Type B pancreatic cell (in vitro differentiated cells): ENCODE measurements at places on chromosomes 5 and 9. TPM values are rescaled to one million over a fixed set of nuclear protein-coding genes. Genes with fewer than 3 reads are reported as not detected.

DNA sequence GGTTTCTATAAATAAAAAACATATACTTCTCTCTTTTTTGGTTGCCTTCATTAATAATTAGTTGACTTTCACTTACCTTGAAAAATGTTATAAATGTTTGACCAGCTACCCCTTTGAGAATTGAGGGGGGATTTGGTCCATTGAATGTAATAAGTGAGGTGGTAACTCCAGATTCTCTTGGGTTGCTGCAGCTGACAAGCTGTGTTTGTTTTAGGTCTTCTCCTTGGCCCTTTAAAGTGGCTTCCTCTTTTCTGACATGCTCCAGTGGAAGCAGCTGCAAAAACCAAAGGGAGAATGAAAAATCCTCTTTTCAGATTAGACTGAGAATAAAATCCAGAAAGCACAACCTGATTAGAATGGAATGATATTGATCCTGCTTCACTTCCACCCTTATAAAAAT is 410.5 kb downstream of the TMEM38B start:
- DNase-seq, result no peak

DNA sequence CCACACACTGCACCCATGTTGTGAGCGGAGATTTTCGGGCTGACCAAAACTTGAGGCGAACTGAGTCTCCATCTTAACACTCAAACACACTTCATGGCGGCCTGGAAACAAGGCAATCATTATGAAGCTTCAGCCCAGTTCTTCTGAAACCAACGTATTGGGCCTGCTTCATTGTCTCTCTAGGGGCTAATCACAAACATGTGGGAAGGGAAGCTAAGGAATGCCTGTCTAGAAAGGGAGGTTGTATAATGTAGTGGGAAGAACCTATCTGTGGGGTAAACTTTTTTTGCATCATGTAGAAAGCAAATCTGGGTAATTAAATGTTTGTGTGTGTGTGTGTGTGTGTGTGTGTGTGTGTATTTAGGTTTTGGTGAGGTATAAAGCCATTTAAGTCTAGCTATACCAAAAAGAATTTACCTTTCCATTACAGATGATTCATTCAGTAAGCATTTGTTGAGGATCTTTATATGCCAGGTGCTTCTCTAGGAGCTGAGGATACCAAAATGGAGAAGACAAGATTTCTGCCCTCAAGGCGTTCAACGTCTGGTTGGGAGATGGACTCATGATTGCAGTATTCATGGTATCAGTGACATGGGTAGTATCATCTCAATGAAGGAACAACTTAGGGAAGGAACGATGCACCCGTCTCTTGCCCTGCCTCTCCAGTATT is 29.4 kb downstream of the SLC1A3 start:
- no peak for DNase-seq

GRCh38 chr5:78659714-78660113 is 11.1 kb upstream of the LHFPL2 start:
- DNase-seq, result no peak

DNA sequence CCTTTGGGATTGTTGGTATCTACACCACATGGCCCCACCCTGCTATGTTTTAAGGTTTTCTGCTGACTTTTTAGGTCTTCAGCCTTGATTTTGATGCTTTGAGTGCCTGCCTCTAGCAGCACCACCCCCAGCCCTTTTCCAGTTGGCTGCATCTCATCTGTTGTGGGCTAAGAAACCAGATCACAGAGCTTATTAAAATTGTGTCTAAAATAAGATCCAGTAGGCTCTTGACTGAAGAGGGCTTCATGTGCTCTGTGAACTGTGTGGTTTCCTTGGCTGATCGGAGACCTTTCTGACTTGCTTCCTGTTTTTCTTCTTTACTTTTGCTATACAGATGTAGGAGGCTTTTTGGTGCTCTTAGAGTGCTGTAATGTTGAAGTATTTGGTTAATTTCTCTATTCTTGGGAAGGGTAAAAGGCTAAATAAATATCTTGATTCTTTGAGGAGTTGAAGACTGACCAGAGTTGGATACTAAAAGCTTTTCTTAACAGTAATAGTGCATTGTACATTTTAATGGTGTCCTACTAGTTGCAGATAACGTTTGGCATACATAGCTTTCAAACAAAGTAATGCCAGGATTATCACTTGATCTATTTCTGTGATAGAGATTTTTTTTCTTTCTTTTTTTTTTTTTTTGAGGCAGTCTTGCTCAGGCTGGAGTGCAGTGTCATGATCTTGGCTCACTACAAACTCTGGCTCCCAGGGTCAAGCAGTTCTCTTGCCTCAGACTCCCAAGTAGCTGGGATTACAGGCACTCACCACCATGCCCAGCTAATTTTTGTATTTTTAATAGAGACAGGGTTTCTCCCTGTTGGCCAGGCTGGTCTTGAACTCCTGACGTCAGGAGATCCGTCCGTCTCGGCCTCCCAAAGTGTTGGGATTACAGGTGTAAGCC is 4.5 kb downstream of the UBE2D2 start:
- DNase-seq, result no peak

GRCh38 chr5:69454460-69455249 is 37.9 kb upstream of the OCLN start:
- DNase-seq, result no peak

- no peak for DNase-seq
Observed at GRCh38 chr9:119349351-119349825, 19.8 kb downstream of the BRINP1 start.

The SPIN1 gene
- total RNA-seq, result 98.6 and 107 TPM in 2 replicates

DNA sequence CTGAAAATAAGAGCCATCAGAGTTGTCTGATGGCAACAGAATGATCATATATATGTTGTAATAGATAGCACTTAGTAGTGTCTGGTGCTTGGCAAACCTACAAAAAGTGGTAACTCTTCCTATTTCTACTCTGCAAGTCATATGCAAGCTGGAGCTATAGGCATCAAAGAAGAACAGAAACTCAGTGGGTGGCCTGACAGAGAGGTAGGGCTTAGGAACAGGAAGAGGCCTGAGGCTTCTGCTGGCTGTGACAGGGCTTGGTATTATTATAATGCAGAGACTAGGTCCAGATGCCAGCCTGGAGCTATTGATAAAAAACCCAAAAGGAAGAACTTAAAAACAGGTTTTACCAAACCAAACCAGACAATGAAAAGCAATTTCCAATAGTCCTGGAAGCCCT is 4.4 kb upstream of the DIAPH1 start:
- DNase-seq, result no peak

- DNase-seq, result no peak
Observed at GRCh38 chr9:86774116-86774515, 173.2 kb downstream of the GAS1 start.

GRCh38 chr5:18281947-18282581 is 647.8 kb downstream of the TAF11L14 start:
- DNase-seq, result no peak

The CCNH gene
- total RNA-seq, result 34.1 and 34.5 TPM in 2 replicates

GRCh38 chr9:79383096-79383495 is 188.7 kb upstream of the TLE4 start:
- no peak for DNase-seq

DNA sequence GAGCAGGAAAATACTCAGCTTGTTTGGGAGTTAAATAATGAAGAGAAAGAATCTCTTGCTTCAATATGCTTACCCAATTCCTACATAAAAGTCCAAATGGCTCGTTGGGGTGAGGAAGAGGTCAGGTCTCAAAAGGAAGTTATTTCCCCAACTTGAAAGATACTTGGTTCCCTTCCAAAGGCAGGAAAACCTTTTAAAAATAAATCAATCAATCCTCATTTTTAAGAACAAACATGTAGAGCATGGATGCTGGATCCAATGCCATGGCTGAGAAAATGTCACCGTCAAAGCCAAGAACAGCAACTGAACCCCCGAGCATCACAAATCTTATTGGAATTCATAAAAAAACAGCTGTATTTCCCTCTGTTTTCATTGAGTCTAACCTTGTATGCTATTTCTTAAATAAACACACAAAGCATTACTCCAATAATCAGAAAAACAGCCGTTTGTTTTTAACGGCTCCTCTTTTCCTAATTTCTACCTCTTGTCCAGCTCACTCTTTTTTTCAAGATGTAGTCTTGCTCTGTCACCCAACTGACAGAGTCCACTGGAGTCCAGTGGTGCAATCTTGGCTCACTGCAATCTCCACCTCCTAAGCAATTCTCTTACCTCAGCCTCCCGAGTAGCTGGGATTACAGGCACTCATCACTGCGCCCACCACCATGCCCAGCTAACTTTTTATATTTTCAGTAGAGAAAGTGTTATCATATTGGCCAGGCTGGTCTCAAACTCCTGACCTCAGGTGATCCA is 140.7 kb downstream of the GNA14 start:
- no peak for DNase-seq

DNA sequence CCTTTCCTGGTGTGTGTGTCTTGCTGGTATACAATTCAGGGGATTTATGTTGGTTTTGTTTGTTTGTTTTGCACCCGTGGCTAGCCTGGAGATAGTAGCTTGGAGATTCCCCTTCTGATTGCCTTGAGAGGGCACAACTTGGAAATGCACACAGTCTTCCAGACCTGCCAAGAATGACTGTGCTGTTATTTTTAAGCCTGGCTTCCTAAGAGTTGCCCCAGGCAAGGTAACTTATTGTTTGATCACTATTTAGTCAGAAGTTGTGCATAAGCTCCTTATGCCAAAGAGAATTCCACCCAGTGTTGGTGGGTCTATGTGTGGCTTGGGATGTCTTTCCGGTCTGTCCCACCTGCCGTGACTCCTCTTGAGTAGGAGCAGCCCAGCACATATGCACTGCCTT is 421.9 kb upstream of the KCNN2 start:
- no peak for DNase-seq

The OR2V1 gene
- not detected in 2 replicates for total RNA-seq

The MCIDAS gene
- total RNA-seq, result 0.17 and 0.36 TPM in 2 replicates

- DNase-seq, result no peak
Observed at GRCh38 chr5:52579391-52579790, 208.3 kb upstream of the ITGA1 start.

The MYMK gene
- not detected in 2 replicates for total RNA-seq

DNA sequence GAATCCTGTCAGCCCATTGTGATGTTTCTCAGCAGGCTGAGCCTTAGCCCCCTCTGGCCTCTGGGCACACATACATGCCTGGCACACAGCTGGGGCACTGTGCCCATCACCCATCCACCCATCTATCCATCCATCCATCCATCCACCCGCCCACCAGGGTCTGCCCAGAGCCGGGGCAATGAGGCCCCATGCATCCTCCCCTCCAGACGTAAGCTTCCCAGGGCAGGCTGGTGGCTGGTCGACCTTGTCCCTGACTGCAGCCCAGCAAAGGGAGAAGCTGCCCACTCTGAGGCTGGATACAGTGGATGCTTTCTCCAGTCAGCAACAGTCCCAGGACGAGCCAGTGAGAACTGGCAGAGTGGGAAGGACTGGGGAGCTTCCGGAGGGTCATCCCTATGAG is 21.1 kb upstream of the SLC25A51 start:
- DNase-seq, result no peak

The MEIKIN gene
- not detected in 2 replicates for total RNA-seq

DNA sequence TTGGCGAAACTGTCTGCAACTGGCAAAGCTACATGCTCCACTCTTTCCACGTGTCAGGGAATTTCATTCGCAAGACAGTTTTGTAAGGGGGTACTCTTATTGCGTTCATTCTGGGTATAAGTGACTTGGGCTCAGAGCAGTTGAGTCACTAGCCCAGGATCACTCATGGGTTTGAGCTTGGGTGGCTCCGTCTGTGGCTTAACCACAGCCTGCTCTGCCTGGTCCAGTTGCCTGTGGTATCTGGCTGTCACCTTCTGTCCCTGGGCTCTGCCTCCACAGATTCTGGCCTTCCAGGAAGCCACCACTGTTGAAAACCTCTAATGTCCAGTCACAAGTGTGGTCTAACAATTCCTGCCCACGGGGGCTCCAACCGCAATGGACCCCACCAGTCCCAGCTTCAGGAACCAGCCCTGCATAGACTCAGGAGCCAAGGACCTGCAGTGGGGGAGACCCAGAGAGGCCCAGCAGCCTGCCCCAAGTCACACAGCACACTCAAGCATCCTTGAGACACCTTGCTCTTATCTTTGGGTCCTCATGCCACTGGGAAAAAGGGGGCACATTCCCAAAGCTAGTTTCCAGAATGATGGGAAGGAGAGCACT is 10.4 kb downstream of the KIF12 start:
- DNase-seq, result peak; percentile 29
